HFFc6 (cell line): ENCODE measurements at places on chromosomes 3 and 15.

- H3K4me1 ChIP-seq, result peaks cover 51% of the 10 kb centered on the region
- peaks cover 18% of the 10 kb centered on the region for H3K27me3 ChIP-seq
- no peak overlapping the region for H3K4me3 ChIP-seq
- 0 out of 2 replicates have a peak, but pooled peaks cover 4% of the 10 kb centered on the region for H3K36me3 ChIP-seq
- H3K27ac ChIP-seq, result no peak overlapping the region
- DNase-seq, result no peak
Measured at GRCh38 chr3:72490688-72491435, 357.4 kb downstream of the SHQ1 start.

GRCh38 chr15:32767236-32767635 lies 49.4 kb downstream of the GREM1 start:
- no peak for DNase-seq
- peak overlapping the region; percentile 84 for H3K27ac ChIP-seq
- H3K4me1 ChIP-seq, result peaks cover 76% of the 10 kb centered on the region
- peaks cover 4% of the 10 kb centered on the region for H3K27me3 ChIP-seq
- H3K36me3 ChIP-seq, result peaks cover 62% of the 10 kb centered on the region

- no peaks in the 10 kb centered on the region for H3K27me3 ChIP-seq
- no peak overlapping the region for H3K27ac ChIP-seq
- peaks cover 4% of the 10 kb centered on the region; the same call in 1 of the 2 replicates for H3K36me3 ChIP-seq
- DNase-seq, result no peak
Measured at GRCh38 chr15:67573194-67573593, 30.7 kb downstream of the MAP2K5 start.

GRCh38 chr3:77420336-77420735 lies 380.4 kb downstream of the ROBO2 start:
- DNase-seq, result no peak
- H3K4me1 ChIP-seq, result no peaks in the 10 kb centered on the region; the same call in 1 of the 2 replicates
- H3K36me3 ChIP-seq, result no peaks in the 10 kb centered on the region; the same call in 1 of the 2 replicates
- H3K27me3 ChIP-seq, result no peaks in the 10 kb centered on the region
- H3K4me3 ChIP-seq, result no peak overlapping the region

GRCh38 chr3:156050918-156051317 lies 69.5 kb upstream of the KCNAB1 start:
- H3K27ac ChIP-seq, result no peak overlapping the region
- DNase-seq, result no peak
- no peaks in the 10 kb centered on the region for H3K36me3 ChIP-seq
- no peak overlapping the region for H3K4me3 ChIP-seq
- H3K4me1 ChIP-seq, result no peaks in the 10 kb centered on the region

- no peak overlapping the region for H3K4me3 ChIP-seq
- H3K27ac ChIP-seq, result no peak overlapping the region
- peaks cover 16% of the 10 kb centered on the region for H3K36me3 ChIP-seq
- no peak for DNase-seq
- H3K27me3 ChIP-seq, result no peaks in the 10 kb centered on the region; the same call in 1 of the 2 replicates
Measured at GRCh38 chr15:69190504-69190903, 30.1 kb downstream of the GLCE start.

DNA sequence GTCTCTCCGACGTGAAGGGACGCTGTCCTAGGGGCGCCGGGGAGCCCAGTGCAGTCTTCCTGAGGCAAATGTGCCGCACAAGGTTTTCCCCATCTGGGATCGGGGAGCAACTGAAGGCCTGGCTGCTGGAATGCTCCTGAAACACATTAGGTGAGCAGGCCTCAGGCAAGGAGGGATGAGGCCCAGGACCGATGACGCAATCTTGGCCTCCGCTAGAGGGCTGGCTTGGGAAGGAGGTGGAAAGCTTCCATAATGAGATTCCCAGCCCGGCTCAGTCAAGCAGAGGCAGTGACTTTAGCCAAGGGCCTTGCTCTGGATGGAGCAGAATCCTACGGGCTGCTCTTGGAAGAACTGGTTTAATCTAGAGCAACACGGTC lies 50.8 kb downstream of the CPN2 start:
- H3K27ac ChIP-seq, result no peak overlapping the region
- peaks cover 5% of the 10 kb centered on the region; the same call in 1 of the 2 replicates for H3K4me1 ChIP-seq
- H3K4me3 ChIP-seq, result no peak overlapping the region
- peaks cover 9% of the 10 kb centered on the region for H3K27me3 ChIP-seq
- no peaks in the 10 kb centered on the region for H3K36me3 ChIP-seq

DNA sequence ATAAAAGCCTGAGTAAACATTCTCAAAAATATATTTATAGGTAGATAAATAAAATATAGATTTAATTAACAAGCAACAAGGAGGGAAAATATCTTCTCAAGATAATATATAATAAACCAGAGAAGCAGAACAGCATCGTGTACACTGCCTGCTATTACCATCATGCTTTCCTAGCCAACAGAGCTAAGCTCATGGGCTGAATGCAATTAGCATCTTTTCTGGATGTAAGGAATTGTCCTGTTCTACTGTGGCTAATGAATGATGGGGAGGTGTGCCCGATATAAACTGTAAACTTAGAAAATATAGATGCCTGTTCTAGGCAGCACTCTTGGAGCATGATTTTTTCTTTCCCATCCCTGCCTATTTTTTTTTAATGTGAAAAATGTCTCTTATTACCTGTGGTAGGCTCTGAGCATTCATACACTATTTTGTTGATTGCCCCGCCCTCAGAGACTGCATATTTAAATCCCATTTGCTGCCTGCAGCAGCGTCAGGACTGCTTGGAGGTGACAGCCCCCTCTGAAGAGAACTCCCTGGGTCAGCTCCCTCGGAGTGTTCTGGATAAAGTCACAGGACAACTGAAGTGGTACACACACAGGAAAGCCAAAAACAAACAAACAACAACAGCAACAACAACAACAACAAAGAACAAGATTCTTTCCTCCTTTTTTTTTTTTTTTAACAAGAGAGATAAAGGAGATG lies 312.3 kb downstream of the SATB1 start:
- H3K4me3 ChIP-seq, result no peak overlapping the region
- H3K36me3 ChIP-seq, result no peaks in the 10 kb centered on the region
- peaks cover 35% of the 10 kb centered on the region for H3K4me1 ChIP-seq
- H3K27me3 ChIP-seq, result no peaks in the 10 kb centered on the region

GRCh38 chr15:90151989-90152645 lies 49.0 kb upstream of the SEMA4B start:
- no peaks in the 10 kb centered on the region for H3K27me3 ChIP-seq
- no peaks in the 10 kb centered on the region for H3K36me3 ChIP-seq
- peaks cover 33% of the 10 kb centered on the region for H3K4me1 ChIP-seq
- H3K27ac ChIP-seq, result no peak overlapping the region
- H3K4me3 ChIP-seq, result no peak overlapping the region
- DNase-seq, result no peak

DNA sequence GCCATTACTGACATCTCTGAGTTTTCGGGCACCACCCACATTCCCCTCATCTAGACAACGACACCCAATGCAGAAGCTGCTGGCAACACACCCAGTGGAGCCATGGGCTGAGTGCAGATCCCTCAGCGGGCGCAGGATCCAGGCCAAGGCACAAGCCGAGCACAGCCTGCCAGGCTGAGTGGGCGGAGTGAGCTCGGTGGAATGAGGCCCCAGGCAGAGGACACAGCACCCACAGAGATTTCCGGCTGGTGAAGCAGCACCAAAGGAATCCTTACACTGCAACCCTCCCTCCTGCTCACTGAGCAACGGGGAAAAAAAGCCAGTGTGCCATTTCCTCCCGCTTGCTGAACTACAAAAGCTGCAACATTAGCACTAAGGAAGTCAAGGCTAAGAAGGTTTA lies 34.3 kb downstream of the ZMAT3 start:
- H3K4me3 ChIP-seq, result no peak overlapping the region; the same call in 1 of the 2 replicates
- H3K36me3 ChIP-seq, result peaks cover 45% of the 10 kb centered on the region
- no peak overlapping the region for H3K27ac ChIP-seq
- peak; percentile 98 for DNase-seq

DNA sequence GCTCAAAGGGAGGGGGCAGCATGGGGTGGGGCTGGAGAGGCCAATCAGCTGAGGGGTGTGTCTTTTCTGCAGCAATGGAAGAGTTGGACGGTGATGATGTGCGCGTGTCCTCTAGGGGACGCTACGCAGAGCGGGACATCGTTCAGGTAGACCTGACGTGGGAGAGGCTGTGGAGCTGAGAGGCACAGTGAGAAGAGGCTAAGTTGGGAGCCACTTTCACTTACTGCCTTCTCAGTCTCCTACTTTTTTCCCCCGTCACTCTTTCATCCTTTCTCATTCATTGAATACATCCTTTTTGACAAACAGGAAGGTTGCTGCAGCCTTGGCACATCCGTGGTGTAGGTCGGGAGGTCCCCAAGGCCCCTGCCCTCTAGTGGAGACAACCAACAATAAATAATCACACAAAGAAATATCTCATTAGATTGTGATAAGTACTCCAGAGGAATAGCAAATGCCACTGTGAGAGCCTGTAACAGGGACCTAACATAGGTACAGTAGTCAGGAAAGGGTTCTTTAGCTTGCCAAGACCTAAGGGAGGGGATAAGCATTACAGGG lies 4.4 kb upstream of the BRPF1 start:
- H3K36me3 ChIP-seq, result no peaks in the 10 kb centered on the region
- no peak overlapping the region for H3K4me3 ChIP-seq
- H3K27ac ChIP-seq, result no peak overlapping the region

- no peak for DNase-seq
- no peak overlapping the region for H3K4me3 ChIP-seq
- H3K36me3 ChIP-seq, result no peaks in the 10 kb centered on the region
- H3K27me3 ChIP-seq, result peaks cover 1% of the 10 kb centered on the region; the same call in 1 of the 2 replicates
- no peak overlapping the region for H3K27ac ChIP-seq
Measured at GRCh38 chr3:74021449-74021848, 396.7 kb upstream of the PDZRN3 start.

DNA sequence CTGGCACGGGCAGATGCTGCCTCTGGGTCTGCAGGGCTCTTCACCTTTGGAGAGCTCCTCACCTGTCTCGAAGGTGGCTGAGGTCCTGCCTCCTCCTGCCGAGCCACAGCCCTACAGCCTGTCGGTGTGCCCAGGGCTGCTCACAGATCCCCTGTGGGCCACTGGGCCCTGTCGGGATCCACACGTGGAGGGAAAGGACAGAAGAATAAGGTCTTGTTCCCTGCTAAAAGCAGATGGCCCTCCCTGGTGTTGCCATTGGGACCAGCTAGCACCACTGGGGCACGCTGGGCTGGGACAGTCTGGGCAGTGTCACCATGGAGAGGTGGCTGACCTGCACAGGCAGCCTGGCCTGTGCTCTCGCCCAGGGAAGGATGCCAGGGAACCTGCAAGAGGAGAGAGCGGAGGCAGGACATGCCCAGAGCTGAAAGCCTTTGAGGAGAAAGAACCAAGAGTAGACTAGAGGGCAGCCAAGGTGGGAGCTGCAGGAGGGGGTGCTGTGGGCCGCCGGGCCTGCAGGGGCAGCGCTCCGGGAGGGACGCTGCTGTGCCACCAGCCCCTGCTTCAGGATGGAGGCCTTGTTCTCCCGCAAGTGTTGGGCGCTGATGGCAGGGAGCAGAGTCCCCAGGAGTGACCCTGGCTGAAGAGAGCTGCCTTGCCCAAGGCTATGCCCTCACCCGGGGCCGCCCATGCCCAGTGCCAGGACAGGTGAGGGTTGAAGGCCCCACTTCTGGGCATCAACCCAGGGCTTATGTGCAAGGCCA lies 210.2 kb downstream of the XXYLT1 start:
- peaks cover 19% of the 10 kb centered on the region for H3K27me3 ChIP-seq
- no peaks in the 10 kb centered on the region for H3K36me3 ChIP-seq
- no peak for DNase-seq
- no peak overlapping the region for H3K4me3 ChIP-seq
- no peaks in the 10 kb centered on the region for H3K4me1 ChIP-seq

GRCh38 chr3:159627634-159628033 lies 361.0 kb upstream of the IL12A start:
- no peak for DNase-seq
- peaks cover 7% of the 10 kb centered on the region for H3K36me3 ChIP-seq
- H3K27ac ChIP-seq, result no peak overlapping the region
- peaks cover 31% of the 10 kb centered on the region for H3K4me1 ChIP-seq
- H3K4me3 ChIP-seq, result no peak overlapping the region

DNA sequence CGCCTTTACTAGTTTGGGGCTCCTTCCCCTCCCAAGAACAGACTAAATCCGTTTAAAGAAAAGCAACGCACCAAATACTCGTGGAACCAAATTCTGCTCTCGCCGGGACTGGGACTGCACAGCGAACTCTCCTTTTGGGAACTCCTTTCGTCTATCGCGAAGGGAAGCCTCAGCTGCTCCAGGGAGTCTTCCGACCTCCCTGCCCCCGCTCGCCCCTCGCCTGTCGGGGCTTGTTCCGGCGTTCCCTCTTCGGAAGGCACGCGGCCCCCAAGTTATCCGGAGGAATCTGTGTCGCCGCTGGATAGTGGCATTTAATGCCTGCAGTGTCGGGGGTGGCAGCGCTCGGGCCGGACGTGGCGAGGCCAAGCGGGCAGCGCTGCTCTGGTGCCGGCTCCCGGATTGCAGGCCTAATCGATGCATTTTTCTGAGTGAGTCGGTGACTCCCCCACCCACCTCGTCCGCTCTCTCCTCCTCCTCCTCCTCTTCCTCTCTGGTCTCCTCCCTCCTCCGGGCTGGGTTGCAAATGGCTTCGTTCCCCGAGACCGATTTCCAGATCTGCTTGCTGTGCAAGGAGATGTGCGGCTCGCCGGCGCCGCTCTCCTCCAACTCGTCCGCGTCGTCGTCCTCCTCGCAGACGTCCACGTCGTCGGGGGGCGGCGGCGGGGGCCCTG lies at the start of gene TRIM71:
TRIM71 (plus strand) TSS at position 440 of the 671 bp plus-strand sequence; CDS start at position 524, 84 bp downstream.
- peaks cover 51% of the 10 kb centered on the region for H3K27me3 ChIP-seq
- no peaks in the 10 kb centered on the region for H3K4me1 ChIP-seq
- no peak within 1 kb of the TSS for H3K27ac ChIP-seq
- H3K4me3 ChIP-seq, result peak within 1 kb of the TSS; percentile 51
- H3K36me3 ChIP-seq, result peaks cover 8% of the 10 kb centered on the region

- no peak for DNase-seq
- H3K27ac ChIP-seq, result no peak overlapping the region
- H3K4me1 ChIP-seq, result no peaks in the 10 kb centered on the region
- no peaks in the 10 kb centered on the region; the same call in none of the 2 replicates for H3K27me3 ChIP-seq
- H3K4me3 ChIP-seq, result no peak overlapping the region
Measured at GRCh38 chr15:100314809-100315400, 26.9 kb downstream of the ADAMTS17 start.

DNA sequence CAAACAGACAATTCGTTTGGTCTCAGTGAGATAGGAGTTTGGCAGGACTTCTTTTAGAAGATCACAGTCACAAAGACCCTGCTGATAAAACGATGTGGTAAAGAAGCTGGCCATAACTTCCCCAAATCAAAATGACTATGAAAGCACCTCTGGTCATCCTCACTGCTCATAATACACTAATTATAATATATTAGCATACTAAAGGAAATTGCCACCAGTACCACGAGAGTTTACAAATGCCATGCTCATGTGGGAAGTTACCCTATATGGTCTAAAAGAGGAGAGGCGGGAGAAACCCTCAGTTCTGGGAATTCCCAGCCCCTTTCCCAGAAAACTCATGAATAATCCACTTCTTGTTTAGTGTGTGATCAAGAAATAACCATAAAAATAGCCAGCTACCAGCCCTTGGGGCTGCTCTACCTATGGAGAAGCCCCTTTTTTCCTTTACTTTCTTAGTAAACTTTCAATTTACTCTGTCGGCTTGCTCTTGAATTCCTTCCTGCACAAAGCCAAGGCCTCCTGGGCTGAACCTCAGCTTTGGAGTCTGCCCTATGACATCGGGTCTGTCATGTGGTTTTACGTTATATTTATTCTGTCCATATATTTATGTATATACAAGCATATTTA lies 115.8 kb upstream of the IGSF10 start:
- no peak for DNase-seq
- H3K4me1 ChIP-seq, result peaks cover 11% of the 10 kb centered on the region; the same call in 1 of the 2 replicates
- no peak overlapping the region for H3K4me3 ChIP-seq
- no peaks in the 10 kb centered on the region for H3K36me3 ChIP-seq
- H3K27ac ChIP-seq, result no peak overlapping the region
